Activated naive CD4-positive, alpha-beta T cell treated with Interleukin-2 at 50 U/mL for 16 hours (primary cell): ENCODE measurements at places on chromosomes 6 and 20.

- DNase-seq: no peak
These were observed 239.4 kb downstream of the DLL1 start for GRCh38 chr6:170051229-170052172.

DNA sequence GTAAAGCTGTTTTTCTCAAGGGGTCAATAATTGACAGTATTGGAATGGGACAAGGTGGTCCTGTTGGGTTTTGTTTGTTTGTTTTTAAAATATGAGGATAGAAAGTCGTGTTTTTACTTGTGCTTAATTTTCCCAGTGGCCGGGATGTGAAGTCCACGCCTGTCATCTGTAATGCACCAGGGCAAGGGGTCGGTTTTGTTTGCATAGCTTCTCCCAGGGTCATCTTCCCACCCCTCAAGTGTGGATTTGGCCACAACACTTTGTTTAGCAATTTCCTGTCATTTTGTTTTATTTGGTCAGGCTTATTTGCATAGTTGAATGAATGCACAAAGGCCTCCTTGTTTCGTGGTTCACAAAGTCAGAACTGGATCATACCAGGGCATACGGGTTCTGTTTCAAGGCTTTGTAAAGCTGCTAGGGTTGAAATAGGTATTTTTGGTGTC is 29.8 kb downstream of the SYNJ2 start:
- DNase-seq: no peak

DNA sequence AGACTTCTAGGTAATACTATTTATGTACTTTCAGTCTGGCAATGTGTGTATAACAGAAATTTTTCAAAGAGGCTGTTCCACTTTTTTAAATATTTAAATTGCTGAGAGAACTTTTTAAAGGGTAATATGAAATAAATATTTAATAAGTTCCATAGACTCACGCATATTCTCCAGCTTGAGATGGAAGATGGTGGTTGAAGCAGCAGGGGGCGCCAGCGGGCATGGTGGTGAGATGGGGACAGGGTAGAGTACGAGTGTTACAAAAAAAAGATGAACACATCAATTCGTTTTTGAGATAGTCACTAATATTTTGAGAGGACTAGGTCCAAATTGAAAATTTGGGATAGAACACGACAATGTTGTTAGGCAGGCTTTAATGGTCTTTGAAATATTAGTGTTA is 68.4 kb downstream of the RSPO3 start:
- DNase-seq: peak; percentile 56

DNA sequence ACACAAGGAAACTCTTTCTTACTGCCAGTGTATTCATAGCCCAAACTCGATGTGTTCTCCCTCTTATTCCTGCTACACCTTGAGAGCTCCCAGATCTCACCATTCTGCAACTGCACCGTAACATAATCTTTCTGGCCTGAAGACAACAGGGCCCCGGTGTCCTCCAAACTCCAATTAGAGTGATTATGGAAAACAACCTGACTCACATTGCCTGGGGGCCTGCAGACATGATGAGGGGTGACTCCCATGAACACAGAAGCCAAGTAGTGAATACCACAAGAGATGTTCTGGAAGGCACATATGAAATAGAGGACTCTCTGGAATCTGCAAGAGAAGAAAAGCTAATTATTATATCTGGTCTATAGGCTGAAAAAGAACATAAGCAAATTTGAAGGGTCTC is 19.7 kb downstream of the SLC22A16 start:
- DNase-seq: no peak

DNA sequence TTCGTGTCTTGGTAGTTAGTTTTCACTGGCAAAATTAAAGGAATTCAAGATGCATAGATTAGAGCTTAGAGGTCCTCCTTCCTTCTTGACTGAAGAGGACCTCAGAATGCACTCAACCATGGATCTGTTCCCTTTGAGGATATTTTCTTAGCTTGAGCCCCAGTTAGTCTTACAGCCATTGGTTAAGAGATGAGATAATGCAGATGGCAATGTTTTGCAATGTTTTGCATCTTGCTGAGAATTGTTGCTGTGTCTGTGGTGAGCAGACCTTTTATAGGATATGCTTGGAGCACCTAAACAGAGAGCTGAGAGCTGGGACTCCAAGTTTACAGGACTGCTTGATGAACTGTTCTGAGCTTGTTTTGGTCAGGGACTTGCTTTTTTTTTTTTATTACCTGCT is 107.5 kb downstream of the TMEM170B start:
- DNase-seq: no peak

GRCh38 chr20:9792674-9793073 is 46.2 kb downstream of the PAK5 start:
- no peak for DNase-seq

DNA sequence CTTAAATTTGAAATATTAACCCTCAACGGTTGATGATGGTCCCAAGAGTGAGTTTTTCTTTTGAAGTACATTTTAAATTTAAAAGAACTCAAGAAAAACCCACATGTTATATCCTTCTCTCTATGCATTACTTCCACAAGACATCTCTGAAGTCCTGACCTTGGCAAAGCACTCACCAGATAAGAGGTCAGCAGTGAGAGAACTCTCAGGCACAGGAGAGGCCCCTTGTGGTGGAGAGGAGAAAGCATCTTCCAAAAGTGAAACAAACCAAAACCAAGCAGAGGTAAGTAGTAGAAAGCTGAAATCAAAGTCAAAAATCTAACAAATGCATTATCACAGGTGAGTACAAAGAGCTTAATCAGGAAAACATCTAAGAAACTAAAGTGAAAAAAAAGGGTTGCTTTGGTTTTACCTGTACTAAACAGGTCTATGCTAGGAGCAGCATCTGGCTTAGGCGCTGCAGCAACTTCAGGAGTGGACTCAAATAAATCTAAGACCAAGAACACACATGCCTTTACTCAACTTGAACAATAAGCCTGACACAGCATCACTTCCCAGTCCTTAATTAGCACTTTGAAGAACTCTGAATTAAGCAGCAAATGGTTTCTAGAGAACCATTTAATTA is 80.5 kb downstream of the PRSS35 start:
- no peak for DNase-seq

DNA sequence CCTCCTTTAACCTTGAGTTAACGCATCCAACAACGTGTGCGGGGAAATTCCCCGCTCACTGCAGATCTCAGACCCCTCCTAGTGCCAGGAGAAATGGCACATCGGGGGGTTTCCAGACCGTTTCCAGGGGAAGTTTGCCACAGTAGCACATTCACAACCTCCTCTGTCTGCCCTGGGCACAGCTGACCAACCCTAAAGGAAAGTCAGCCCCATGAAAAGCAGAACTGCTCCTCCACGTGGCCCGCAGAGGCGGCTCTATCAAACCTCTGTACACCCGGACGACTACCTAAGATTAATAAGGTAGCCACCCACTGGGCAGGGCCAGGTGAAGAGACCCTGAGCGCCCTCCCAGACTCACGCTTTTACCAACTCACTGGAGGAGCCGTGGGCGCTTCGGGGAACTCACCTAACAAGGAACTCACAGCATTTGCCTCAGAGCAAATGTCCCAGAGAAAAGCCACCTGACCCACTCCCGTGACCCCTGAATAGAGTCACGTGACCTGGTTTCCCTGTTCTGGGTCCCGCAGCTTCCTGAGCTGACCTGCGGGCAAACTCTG is 93.1 kb downstream of the PRND start:
- peak; percentile 81 for DNase-seq

- peak; percentile 31 for DNase-seq
These were observed 268.8 kb downstream of the TMEM242 start for GRCh38 chr6:157054531-157054979.
